ENCODE measurements at places on chromosomes 12 and 14.

GRCh38 chr14:101178184-101179072, 274.9 kb upstream of the RTL1 start:
- DNase-seq = no peak

GRCh38 chr12:85979641-85980040, 105.5 kb downstream of the NTS start:
- no peak for DNase-seq

DNA sequence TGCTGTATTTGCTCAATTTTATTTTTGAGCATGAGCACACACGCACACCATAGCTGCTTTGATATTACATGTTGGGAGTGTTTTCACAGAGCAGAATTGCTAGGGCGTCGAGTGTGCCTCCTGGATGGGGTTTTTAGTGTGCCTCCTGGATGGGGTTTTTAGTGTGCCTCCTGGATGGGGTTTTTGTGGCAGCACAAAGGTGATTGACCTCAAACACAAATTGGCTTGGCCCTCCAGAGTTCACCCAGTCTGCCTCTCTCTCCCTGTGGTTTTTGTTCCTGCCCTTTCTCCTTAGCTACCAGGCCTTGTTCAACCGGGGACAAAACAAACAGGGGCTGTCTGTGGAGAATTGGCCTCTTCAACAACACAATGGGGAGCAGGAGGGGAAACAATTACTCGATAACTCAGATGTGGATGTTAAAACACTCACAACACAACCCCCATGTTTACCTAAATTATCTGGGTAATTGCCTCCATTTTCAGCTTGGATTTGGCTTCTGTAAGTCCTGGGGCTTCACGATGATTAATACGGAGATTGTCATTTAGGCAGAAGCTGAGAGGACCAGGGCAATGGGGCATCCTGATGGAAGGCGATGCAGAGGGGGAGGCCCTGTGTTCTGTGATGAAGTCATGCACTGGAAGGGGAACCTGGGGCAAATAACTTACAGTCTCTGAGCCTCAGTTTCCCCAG, 26.9 kb downstream of the TBX3 start:
- DNase-seq = no peak

- no peak for DNase-seq
These were observed 78.7 kb upstream of the HIF1A start for GRCh38 chr14:61616524-61617185.

DNA sequence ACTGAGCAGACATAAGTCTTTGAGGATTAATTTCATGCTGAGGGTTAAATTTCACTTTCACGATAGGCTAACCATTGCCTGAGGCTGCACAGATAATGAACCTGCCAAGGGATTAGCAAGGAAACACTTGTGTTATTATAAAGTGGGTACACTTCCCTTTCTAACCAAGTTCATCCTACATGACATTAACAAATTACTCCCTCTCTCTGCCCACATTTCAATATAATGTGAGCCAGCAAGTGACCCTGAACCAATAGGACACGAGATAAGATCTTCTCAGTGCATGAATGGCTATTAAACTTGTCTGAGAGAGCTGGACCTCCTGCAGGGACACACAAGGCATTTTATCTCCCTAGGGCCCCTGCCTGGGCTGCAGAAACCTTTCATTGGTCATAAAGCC, 173.5 kb downstream of the PAX9 start:
- DNase-seq = no peak

GRCh38 chr14:49089107-49089506, 497.1 kb downstream of the RPS29 start:
- DNase-seq = no peak

DNA sequence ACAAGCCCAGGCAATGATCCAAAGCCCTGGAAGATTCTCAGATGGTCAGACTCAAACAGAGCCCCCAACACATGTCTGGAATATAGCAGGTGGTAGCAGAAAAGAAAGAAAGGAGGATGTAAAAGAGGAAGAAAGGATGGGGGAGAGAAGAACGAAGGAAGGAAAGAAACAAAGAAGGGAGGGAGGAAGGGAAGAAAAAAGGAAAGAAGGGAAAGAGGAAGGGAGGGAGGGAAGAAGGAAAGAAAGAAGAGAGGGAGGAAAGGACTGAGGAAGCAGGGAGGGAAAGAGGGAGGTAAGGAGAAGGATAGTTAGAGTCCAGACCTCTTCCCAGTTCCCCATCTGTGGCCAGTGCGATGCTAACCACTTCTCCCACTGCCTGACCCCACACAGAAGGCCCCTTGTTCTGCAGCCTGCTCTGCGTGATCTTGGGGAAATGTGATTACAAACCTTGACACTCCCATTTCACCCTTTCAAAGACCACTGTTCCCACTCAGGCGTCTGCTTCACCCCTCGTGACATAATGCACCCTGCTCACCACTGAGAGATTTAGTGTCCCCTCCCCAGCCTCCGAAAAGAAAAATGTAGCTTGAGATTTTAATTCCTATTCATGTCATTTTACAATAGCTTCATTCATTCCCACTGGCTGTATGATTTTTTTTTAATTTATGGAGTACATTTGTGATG, 357.9 kb downstream of the BCL11B start:
- no peak for DNase-seq

DNA sequence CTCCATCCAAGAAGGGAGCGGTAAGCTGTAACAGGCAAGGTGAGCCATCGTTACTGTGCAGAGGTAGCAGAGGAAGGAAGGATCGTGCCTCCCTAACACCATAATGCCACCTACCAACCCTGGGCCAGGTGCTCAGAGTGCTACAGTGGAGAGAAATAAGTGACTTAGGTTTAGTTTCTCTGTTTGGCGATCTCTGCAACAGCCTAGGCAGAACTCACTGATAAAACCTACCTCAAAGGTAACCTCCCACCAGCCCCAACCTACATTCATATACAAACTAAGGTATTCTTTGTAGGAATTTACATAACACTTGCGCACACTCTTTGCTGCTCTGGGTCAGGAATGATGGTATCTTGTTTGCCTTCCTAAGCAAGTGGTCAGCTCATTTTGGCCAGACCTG, 93.4 kb upstream of the TMEM132D start:
- no peak for DNase-seq

- peak; percentile 17 for DNase-seq
These were observed 91.9 kb downstream of the TMEM30B start for GRCh38 chr14:61188978-61189808.

GRCh38 chr14:65813760-65814384, 401.3 kb downstream of the FUT8 start:
- no peak for DNase-seq

GRCh38 chr12:11321980-11322379, 11.7 kb upstream of the PRB4 start:
- no peak for DNase-seq

GRCh38 chr12:91846466-91847055, 299.1 kb downstream of the BTG1 start:
- DNase-seq = no peak

DNA sequence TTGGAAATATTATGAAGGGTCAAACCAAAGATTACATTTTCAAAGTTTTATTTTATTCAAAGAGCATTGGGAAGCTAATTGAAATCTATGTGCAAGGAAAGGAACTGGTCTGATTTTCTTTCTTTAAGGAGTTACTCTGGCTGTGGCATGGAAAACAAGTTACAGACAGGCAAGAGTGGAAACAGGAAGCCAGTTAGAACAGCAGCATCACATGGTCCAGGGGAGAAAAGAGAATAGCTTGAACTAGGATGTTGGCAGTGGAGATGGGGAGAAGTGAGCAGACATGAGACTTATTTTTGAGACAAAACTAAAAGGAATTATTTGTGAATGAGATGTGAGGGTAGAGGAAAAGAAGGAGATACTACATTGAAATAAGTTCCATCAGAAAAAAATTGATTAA, 3.4 kb downstream of the OR11G2 start:
- no peak for DNase-seq

GRCh38 chr12:7610006-7610405, 55.7 kb downstream of the APOBEC1 start:
- DNase-seq = no peak

- DNase-seq = no peak
These were observed 69.3 kb downstream of the RIN3 start for GRCh38 chr14:92582706-92583452.

- no peak for DNase-seq
These were observed 47.0 kb downstream of the C12orf50 start for GRCh38 chr12:87982208-87982607.

DNA sequence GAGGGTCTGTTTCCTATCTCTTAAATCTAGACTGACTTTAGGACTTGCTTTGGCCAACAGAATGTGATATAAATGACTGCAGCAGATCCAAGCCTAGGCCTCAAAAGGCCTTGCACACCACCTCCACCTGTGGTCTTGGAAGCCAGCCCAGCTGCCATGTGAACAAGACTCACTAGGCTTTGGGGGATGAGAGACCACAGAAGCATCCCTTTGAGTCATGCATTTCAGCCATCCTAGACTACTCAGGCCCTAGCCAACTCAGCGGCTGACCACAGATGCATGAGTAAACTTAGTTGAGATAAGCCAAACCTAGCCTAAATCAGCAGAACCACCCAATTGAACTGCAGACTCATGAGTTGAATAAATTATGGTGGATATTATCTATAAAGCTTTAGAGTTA, 87.7 kb downstream of the KCNH5 start:
- no peak for DNase-seq

GRCh38 chr12:42299392-42300308, 26.2 kb downstream of the ZCRB1 start:
- peak; percentile 56 for DNase-seq

GRCh38 chr14:70555890-70556289, 21.1 kb upstream of the ADAM20 start:
- no peak for DNase-seq

DNA sequence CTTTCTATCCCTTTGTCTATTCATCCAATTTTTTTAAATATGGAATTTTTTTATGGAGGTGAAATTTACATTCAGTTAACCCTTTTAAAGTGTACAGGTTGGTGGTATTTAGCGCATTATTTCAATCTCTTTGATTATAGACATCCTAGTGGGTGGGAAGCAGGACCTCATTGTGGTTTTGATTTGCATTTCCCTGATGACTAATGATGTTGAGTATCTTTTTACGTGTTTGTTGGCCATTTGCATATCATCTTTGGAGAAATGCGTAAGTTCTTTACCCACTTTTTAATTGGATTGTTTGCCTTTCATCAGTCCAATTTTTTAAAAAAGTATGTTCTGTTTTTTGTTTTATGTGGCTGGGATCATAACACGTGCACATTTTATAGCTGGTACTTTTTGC, 20.8 kb downstream of the PAPLN start:
- DNase-seq = no peak

GRCh38 chr12:26274441-26275312, 79.3 kb downstream of the SSPN start:
- peak; percentile 16 for DNase-seq

GRCh38 chr14:32939254-32940065, 781 bp downstream of the NPAS3 start:
- DNase-seq = peak; percentile 31

DNA sequence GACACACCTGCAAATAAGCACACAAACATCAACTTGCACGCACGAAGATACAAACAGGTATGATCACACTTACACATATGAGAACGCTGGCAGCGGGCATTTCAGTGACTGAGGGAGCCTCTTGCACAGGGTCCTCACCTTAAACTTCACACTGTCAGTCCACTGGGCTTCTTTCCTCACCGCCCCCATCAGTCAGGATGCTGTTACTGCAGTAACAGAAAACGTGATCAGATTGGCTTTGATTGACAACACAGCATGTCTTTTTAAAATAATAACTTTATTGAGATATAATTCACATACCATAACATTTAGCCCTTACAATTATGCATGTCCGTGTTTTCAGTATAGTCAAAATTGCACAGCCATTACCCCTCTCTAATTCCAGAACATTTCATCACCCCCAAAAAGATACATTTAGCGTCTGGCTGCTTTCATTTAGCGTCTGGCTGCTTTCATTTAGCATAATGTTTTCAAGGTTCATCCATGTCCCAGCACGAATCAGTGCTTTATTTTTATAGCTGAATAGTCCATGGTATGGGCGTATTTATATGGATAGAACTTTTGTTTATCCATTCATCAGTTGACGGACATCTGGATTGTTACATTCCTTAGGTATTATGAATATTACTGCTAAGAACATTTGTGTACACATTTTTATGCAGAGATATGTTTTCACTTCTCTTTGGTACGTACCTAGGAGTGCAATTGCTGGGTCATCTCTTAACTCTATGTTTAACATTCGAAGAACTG, 8.4 kb downstream of the CCDC197 start:
- no peak for DNase-seq

GRCh38 chr14:64992328-64992885, 5.7 kb downstream of the FNTB start:
- no peak for DNase-seq

DNA sequence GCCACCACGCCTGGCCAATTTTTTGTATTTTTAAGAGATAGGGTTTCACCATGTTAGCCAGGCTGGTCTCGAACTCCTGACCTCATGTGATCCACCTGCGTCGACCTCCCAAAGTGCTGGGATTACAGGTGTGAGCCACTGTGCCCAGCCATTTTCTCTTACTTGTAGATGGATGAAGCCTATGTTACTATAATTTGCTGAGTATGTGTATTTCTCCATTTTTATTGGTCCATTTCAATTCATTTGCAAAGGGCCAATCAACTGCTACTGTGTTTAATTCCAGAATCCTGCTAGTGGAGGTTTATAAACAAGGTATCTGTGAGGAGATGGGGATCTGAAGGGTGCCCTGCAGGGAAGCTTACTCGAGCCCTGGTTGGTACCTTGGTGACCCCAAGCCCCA, 101.7 kb upstream of the MAX start:
- DNase-seq = no peak

DNA sequence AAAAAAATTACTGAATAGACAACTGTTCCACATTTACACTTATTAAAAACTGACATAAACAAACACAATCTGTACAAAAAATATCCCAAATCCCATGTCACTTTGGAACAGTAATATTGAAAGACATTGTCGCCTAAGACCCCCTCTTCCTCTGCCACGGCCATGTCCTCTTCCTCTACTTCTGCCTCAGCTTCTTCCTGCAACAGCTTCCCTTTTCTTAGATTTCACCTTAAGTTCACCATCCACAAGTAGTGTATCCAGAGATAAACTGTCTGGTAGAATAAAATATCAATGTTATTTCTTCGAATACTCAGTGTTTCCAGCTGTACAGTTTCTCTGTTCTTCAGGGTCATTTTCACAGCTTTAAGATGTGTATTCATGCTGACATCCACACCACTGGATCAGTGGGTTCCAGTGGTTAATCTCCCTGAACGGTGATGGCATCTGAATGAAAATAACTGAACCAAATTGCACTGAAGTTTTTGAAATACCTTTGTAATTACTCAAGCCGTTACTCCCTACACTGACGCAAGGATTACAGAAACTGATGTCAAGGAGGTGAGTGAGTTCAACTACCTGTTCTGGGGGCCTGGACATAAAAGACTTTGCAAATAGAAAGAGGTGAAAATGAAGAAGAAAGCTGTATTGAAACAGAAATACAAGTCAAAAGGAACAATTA, 208.5 kb downstream of the C12orf50 start:
- DNase-seq = no peak

DNA sequence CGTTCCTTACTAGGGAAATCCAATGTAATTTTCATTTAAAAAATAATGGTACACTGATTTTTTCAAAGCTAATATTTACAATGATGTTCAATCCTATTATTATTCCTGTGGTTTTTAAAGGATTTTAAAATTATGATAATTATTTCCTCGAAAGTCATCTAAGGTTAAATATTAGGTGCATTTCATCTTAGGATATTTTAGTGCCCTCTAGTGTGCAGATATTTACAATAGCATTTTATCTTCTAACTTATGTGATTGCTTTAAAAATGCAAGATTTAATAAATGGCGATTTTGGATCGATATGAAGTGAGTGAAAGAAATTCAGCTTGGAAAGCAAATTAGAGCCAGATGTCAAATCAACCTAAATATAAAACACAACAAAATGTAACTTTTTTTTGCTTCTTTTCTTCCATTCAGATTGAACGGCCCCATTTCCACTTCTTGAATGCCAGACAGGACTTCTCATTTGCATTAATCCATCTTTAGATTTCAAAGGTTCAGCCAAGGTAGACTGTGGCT, 293.5 kb downstream of the SLC6A15 start:
- DNase-seq = no peak

All from stimulated activated CD4-positive, alpha-beta T cell treated with anti-CD3 and anti-CD28 coated beads, Interleukin-12 subunit alpha, Interleukin-12 subunit beta, amount 100 ng/mL, for 4 hours (primary cell).